Activated T-helper 1 cell treated with anti-CD3 and anti-CD28 coated beads, Interleukin-2, amount 50 U/mL, for 16 hours (primary cell): ENCODE measurements at places on chromosomes 2 and 18.

DNA sequence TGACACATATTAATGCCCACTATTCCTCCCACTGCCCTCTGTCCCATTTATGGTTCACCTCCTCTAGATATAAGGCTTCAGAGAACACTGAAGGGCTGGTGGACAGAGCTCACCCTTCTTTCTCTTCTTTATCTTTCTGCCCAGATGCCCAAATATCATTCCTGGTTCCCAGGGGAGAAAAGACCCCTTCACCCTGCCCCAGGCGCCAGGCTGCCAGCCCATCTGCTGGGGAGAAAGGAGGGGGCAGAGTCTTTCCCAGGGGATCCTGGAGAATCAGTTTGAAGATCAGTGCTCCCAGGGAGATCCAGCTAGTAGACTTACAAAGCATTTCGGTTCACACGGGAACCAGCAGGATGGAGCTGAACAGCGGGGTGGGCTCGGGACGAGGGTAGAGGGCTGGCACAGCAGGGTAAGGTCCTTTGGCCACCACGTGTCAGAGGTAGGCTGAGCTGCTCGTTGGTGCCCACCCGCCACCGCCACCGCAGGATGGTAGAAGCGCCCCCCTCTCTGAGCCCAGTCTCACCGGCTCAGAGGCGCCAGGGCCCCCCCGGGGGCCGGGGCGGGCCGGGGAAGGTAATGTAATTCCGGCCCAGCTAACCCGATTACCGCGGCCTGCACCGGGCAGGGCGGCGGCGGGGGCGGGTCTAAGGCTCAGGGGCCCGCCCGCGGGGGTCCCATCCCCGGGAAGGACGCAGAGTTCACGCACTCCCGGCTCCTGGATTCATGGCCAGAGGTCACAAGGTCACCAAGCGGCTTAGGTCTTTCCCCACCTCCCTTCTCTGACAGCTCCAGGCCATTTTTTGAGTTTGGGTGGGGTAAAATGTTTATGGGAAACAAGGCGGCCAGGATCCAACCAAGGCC lies 1.3 kb upstream of the TLX2 start:
- no peak for DNase-seq

GRCh38 chr2:191885650-191886049 lies 38.8 kb upstream of the CAVIN2 start:
- DNase-seq = no peak

- DNase-seq = no peak
Observed at GRCh38 chr18:35713545-35713944, 132.0 kb downstream of the GALNT1 start.

DNA sequence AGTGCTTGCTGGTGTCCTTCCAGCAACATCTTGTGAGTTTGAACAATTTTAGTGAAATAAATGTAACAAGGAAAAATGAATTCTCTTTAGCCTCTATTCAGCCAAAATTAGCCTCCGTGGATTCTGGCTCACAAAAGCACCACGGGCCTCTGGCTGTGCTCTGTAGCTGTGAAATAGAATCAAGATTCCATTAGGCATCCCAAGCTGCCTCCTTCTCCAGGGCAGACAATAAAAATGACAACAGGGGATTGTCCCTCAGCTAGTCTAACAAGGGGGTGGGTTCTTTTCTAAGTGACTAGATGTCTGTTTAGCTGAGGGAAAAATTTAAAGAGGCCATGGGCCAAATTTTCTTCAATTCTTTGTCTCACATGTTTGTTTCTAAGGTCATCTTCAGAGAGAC lies 254.7 kb upstream of the FIGN start:
- DNase-seq = no peak

GRCh38 chr2:224072541-224073188 lies 33.6 kb upstream of the SERPINE2 start:
- no peak for DNase-seq

DNA sequence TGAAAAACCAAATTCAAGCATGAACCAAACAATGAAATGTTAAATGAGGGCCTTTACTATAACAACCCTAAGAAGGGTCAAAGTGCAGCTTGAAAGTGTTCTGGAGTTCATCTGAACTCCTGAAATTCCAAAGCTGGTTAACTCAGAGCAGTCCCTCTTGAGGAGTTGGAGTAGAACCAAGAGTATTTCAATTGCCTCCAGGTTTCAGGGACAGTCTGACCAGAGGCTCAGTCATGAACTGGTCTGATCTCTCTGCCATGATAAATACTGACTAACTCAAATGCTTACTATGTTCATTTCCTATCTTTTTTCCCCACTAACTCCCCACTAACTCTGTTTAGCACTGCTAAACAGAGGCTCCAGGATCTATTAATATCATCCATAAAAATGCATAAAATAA lies 2.7 kb downstream of the STARD7 start:
- no peak for DNase-seq
